Stimulated activated CD8-positive, alpha-beta memory T cell treated with anti-CD3 and anti-CD28 coated beads, Interleukin-4, amount 100 ng/mL, for 24 hours (primary cell): ENCODE measurements at places on chromosomes 1 and 21.

DNA sequence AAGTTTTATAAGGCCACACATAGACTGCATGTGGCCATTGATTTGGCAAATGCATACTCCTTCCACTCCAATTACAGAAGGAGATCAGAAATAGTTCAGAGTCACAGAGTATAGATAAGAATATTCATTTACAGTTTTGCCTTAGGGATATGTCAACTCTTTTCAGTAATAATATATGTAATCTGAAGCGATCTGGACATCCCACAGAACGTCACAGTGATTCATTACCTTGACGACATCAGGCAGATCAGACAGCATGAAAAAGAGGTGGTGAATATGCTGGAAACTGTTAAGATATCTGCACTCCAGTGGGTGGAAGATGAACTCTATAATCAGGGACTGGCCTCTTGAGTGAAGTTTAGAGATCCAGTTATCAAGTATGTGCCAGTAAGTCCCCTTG, 240.4 kb downstream of the DPYD start:
- no peak for DNase-seq

DNA sequence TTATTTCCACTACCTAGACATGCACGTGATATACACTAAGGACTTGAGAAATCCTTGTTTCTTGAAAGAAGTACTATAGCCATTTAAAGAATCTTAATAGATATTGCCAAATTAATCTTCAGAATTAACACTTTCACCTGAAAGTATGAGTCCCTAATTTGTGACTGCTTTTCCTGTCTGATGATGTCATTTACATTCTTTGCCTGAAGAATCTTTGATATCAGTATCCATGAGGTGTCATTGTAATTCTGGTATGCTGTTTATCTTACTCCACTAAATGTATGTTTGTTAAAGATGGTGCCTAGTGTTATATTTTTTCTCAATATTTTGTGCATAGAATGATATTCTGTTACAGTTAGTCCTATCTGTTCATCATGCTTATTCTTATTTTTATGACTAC, 48.5 kb upstream of the RC3H1 start:
- no peak for DNase-seq

DNA sequence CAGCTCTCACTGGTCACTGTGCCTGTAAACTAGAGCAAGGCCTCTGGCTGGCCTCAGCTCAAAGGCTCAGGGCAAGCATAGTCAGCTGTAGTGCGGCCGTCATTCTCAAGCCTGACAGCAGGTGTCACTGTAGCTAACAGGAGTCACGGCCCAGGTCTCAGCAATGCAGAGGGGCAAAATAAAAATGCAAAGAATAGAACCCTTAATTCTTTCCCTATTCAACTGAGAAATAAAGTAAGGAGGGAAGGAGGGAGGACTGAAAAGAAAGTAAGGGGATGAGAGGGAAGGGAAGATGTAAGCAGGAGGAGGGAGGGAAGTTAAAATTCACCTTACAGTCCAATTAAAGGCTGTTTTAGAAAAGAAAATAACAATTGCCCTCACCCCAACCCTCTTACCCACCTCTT, 106.1 kb downstream of the KIAA0319L start:
- peak; percentile 70 for DNase-seq

DNA sequence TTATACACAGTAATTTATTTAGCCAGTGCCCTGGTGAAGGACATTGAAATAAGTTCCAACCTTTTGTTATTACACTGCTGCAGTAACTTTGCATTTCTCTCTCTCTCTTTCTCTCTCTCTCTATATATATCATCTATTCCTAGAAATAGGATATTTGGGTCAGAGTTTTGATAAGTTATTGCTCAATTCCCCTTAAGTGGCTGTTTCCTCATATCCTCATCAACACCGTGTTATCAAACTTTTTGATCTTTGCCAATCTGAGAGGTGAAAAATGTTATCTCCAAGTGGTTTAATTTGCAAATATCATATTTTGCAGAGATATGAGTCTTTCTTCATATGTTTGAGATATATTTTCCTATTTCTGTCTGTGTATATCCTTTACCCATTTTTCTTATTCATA, 1.6 kb upstream of the SRSF4 start:
- DNase-seq = no peak

DNA sequence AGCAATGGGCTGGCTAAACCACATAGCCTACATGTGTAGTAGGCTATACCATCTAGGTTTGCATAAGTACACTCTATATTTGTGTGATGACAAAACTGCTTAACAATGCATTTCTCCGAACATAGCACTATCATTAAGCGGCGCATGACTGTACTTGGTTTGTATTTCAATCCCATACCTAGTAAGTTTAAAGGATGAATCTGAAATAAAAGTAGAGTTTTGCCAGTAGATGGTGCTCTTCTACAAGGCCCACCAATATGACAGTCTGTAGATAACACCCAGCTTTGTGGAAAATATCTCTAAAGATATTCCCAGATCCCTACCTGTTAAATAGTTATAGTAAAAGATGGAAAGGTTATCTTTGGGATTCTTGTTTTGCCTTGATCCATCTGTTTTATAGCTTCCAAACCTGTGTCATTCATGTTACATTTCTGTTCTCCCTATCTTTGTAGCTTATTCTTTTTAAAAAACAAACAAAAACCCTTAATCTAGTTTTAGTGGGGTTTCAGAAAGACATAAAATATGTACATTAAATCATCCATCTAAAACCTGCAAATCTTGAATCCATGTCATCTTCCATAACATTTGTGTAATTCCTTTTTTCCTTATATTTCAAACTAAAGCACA, 33.9 kb upstream of the ASPM start:
- no peak for DNase-seq

DNA sequence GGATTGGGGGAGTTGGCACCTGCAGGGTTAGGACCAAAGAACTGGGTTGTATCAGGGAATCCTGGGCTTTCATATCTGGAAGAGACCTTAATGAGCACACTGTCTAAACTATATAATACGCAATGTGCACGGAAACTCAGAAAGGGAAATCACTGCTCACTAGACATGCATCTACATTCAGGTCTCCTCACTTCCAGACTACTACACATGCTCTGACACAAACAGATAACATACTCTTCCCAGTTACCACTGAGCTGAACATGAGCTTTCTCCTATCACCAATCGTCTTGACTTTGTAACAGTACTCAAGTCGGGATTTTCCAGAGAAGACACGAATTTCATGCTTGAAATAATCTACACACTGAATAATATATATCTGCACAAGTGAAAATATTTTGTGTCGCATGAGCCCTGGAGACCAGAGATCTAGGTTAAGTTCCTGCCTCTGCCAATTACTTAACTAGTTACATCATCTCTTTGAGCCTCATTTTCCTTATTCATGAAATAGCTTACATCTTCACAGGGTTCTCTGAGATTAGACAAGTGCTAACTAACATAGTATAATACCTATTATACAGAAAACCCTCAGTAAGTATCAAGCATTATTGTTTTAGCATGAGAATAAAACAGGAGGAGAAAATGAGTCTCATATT, 101.1 kb downstream of the JAK1 start:
- no peak for DNase-seq

- no peak for DNase-seq
These were observed 44.3 kb downstream of the ERICH3 start for GRCh38 chr1:74629283-74629682.

- peak; percentile 62 for DNase-seq
These were observed 25.7 kb downstream of the RAB7B start for GRCh38 chr1:205977402-205978014.

GRCh38 chr1:246002725-246003441, 504.2 kb downstream of the SMYD3 start:
- peak; percentile 72 for DNase-seq

GRCh38 chr1:195981448-195982139, 626.6 kb downstream of the KCNT2 start:
- no peak for DNase-seq

DNA sequence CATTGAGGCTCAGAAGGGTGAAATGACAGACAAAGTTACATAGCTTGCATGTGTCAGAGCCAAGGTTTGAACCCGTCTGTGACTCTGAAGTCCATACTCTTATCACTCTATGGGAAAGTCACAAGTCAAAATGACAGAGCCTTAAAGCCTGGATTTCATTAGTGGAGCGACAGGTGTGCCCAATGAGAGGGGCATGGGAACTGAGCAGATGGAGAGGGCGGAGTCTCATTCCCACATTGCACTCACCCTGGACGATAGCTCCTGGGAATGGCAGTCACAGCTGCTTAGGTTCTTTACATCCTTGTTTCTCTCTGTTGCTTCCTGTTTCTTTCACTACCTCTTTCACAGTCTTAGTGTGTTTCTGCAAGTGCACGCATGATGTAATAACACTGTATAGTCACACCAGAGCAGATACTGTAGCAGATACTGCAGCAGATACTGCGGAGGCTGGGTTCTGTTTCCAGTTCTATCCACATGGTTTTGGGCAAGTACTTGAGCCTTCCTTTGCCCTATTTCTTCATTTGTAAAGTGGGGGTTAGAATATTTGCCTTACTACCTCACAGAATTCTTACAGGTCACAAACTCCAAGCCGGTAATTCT, 127.2 kb downstream of the ZSCAN20 start:
- no peak for DNase-seq

- DNase-seq = no peak
These were observed 7.2 kb downstream of the GALNT2 start for GRCh38 chr1:230074270-230074669.

DNA sequence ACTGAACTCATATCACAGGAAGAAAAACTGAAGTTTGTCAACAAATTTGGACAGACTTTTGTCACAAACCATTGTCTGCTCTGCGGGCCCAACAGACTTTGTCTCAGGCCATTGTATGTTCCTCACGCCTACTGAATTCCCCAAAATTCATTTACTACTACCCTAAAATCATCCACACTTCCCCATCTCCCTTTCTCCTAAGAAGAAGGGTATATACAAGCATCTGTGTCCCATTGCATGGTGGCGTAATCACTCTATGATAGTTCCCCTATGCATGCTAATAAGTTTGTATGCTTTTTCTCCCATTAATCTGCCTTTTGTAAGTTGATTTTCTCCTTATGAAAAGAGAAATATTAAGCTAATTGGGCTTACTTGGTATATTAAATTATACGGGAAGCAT, 54.9 kb upstream of the ATF3 start:
- no peak for DNase-seq

GRCh38 chr1:171877701-171878100, 36.4 kb downstream of the DNM3 start:
- no peak for DNase-seq

GRCh38 chr1:179298952-179299351, 5.4 kb downstream of the SOAT1 start:
- no peak for DNase-seq

- no peak for DNase-seq
These were observed 18.7 kb upstream of the PLA2G5 start for GRCh38 chr1:20051218-20051829.

DNA sequence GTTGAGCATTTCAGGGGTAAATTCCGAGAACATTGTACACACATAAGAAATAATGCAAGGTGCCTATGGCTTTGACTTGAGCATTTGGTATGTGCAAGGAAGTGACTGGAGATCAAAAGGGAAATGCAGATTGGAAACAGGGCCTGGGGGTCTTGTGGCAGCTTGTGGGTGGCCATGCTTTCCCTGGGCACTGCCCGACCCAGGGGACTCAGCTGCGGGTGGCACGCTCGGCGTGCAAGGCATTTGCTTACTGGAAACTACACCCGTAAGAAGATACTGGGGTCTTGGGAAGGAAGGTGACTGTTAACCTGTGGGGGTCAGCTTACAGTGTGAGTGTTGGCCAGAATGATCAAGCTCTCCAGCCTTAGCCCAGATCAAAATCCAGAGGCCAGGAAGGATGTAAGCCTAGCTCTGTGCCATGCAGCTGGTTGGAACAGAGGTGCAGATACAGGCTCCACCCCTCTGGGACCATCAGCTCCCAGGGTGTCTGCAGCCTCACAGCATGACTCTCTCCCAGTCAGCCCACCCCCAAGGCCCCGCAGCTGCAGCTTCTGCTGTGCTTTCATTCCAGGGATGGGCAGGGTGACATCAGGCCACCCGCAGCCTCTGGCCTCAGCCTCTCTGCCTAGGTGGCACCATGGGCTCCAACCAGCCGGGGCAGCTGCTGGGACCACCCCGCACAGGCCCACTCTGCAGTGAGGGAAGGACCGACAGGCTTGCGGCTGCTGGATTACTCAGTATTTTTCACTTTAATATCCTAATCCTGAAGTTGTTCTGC, 55.1 kb downstream of the KIF26B start:
- no peak for DNase-seq

GRCh38 chr1:232982238-232982944, 32.0 kb downstream of the NTPCR start:
- no peak for DNase-seq

DNA sequence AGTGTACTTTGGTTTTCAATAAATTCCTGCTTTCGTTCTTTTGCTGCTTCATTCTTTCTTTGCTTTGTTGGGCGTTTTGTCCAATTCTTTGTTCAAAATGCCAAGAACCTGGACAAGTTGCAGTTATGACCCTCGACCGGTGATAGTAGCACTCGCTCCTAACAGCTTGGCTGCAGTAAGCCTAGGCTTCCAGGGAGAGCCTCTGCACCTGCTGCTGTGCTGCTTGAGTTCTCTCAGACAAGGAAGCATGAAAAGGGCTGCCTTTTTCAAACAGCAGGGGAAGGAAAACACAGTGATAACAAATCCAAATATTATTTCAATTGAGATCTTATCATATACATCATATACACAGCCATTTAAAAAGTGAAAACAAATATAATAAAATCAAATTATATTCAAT, 12.8 kb upstream of the RIPK4 start:
- DNase-seq = no peak

GRCh38 chr1:117587499-117588356, 18.1 kb upstream of the TENT5C start:
- DNase-seq = no peak

- no peak for DNase-seq
These were observed 23.3 kb downstream of the INPP5B start for GRCh38 chr1:37923551-37923889.

DNA sequence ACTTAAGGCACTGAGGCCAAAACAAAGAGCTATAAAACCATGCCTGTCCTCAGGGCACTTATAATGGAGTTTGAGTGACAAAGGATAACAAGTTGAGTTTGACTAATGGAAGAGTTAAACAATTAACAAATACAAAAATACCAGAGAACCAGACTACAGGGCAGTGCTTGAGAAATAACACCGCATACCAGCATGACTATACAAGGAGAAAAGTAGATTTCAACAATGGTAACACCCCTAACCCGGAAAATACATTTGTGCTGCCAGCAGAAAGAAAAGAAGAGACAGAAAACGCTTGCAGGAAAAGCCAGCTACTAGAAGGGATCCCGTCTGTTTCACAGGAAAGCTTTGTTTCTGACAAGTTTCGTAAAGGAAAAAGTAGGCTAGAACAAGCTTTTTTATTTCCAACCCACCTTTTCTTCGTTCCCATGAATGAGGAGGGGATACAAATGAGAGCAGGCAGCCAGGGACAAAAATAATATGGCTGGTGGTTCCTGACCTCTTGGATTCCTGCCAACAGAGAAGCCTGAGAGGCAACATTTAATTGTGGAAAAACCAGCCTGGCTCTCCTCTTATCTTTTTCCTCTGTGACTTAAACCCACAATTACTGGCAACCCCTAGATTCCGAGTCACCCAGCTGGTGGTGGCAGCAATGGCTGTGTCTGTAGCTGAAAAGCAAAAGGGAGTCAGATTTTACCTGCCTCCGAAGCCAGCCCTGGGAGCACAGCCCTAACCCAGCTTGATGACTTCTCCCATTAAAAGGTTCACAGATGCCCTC, 56.5 kb downstream of the WLS start:
- DNase-seq = no peak
